ENCODE measurements at places on chromosomes 1 and 21.

DNA sequence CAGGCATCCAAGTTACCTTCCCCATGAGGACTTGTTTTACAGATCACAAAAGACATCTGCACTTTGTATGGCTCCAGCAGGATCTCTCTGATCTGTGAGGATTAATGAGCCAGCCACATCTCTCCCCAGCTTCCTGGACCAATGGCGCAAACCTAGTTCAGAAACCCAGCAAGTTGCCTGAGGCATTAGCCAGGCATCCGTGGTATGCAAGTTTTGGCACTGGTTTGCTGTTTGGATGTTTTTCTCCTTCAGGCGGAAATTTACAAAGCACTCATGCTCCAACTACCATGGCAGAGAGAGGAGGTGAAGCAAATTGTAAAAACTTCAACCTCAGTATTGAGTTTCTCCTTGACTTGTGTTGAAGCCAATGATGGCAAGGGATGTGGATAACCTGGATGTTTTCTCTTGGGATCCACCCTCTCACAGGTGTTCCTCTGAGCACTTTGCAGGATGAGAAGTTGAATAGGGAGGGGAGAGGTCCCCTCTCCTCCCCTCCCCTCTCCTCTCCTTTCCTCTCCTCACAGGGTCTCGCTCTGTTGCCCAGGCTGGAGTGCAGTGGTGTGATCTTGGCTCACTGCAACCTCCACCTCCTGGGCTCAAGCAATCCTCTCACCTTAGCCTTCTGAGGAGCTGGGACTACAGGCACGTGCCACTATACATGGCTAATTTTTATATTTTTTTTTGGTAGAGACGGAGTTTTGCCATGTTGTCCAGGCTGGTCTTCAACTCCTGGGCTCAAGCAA, 25.6 kb upstream of the ENO1 start:
- DNase-seq = no peak

DNA sequence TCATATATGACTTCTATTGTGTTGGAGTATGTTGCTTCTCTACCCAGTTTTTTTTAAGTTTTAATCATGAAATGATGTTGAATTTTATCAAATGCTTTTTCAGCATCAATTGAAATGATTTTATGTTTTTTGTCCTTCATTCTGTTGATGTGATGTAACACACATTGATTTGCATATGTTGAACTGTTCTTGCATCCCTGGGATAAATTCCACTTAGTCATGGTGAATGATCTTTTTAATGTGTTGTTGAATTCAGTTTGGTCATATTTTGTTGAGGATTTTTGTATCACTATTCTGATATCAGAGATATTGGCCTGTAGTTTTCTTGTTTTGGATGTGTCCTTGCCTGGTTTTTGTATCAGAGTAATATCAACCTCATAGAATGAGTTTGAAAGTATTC, 46.6 kb upstream of the CD55 start:
- no peak for DNase-seq

GRCh38 chr1:218488986-218489385, 143.8 kb downstream of the TGFB2 start:
- no peak for DNase-seq

DNA sequence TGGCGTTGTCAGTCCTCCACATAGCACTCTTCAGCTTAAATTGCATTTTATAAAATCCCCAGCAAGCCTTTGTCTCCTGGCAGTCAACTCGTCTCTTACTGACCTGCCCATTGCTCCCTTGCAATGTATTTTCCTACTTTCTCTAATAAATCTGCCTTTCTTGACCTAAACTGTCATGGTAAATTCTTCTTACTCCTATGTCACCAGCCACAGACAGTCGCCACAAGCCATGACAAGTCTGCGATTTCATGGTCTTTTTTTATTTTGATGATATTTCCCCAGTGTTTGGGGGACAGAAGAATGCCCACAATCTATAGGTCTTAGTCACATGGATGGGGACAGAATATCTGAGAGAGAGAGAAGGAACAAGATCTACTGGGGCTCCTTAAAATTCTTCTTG, 8.4 kb downstream of the IFNAR2 start:
- no peak for DNase-seq

DNA sequence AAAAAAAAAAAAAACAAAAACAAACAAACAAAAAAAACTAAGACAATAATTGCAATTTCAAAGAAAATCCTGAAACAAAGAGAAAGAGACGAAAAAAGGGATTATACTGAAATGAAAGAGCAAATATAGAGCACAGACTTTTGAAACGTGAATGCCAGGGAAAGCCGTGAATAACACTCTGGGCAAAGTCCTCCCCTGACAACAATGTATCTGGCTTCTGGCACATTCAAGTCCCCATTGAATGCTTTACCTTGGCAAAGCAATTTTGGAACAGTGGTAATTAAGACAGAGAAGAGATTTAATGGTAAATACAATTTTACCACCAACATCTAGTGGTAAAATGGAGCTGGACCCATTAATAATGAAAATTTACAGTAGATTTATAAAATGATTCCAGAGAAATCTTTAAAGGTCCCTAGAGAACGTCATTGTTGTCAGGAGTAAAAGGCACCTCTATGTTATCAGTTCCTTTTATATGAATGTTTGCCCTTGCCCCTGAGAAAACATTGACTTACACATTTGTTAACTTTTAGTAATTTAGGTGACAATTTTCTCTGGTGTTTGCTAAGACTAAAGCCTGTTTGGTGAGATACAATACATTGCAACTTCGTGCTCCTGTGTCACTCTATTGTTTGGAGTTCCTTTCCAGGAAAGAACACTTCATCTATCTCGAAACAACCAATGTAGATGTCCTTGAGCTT, 89.7 kb downstream of the GREM2 start:
- DNase-seq = no peak

DNA sequence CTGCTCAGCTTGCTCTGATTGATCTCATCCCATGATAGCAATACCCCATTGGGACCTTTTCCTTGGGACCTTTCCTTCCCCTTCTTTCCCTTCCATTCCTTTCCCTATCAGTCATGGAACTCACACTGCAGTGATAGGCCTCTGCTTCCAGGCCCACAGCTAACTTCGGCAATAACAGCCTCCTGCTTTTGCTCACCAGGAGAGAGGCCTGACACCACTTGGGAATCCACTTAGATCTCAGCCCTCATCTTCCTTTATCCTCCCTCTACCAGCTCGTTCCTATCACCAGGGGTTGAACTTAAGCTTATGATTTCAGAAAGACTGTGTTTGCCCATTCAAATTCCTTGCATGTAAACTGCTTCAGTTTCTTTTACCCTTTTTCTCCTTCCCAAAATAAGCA, 11.0 kb upstream of the TIPRL start:
- DNase-seq = no peak

DNA sequence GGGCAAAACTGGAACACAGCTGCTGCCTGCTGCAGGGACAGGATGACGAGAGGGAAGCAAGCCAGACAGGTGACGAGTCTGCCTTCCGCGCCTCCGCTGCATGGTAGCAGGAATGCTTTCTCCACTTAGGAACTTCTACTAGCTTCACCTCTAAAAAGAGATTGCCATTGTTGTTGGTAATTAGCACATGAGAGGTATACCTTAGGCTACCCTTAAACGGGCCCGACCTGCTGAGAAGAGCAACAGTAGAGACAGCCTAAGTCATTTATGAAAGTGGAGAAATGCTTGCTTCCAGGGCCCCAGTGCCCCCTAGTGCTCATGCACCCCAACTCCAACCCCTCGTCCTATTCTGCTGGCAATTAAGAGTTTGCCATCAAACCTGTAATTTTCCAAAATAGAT, 96.9 kb upstream of the AKT3 start:
- no peak for DNase-seq

GRCh38 chr1:201501144-201501543, 5.8 kb downstream of the CSRP1 start:
- DNase-seq = no peak

DNA sequence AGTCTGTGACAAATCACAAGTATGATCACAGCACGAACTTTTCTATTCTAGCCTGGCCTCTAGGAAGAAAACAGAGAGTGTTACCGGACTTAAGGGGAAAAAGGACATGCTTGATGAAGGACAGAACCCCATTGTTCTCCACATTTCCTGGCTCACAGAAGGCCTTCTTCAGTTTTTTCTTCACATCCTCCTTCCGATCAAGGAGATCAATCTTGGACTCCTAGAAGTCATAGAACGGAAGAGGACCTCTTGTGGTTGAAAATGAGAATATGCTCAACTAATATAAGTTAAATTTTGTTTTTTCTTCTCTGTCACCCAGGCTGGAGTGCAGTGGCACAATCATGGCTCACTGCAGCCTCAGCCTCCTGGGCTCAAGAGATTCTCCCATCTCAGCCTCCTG, 30.3 kb downstream of the YARS1 start:
- no peak for DNase-seq

DNA sequence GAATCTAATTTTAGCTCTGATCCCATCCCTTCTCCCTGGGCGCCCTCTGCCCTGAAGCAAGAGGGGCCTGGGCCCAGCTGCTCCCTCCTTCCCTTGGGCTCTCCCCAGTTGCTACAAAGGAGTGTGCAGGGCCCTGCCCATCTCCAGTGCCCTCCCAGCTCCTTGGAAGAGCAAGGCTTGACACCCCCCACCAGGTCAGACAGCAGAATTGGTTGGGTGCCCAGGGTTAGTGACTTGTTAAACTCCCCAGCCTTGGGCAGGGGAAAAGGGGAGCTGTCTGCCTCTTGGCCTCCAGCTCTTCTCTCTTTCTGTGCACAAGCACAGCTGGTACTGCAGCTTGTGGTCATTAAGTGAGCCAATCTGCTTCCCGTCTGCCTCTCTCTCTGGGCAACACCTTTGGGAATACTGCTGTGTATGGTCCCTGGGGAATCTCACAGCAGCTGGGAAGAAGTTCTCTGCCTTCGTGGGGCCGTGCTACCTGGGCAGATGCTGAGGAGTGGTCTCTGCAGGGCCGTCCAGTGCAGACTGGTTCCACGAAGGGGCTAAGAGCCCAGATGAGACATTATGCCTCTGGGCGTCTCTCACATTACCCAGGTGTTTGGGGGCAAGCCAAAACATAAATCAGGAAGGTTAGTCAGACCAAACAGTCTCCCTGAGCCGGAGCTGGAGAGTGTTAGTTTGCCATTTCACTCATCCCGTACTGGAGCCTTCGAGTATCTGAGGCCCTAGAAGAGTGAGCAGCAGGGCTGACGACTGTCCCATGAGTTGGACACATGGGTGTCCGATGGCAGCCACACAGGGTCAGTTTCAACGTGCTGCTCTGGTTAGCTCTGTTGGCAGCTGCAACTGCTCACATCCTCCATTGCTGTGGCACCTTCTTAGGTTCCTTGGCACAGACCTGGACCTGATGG, 37.3 kb downstream of the TMEM53 start:
- DNase-seq = peak; percentile 70

GRCh38 chr1:98028800-98029199, 108.0 kb upstream of the DPYD start:
- DNase-seq = no peak

- DNase-seq = peak; percentile 73
Measured at GRCh38 chr1:25727635-25728286, 72.2 kb upstream of the SELENON start.

- DNase-seq = no peak
Measured at GRCh38 chr1:224430511-224431113, 4.0 kb downstream of the WDR26 start.

GRCh38 chr1:17012775-17013490, 1.2 kb upstream of the ATP13A2 start:
- DNase-seq = no peak

DNA sequence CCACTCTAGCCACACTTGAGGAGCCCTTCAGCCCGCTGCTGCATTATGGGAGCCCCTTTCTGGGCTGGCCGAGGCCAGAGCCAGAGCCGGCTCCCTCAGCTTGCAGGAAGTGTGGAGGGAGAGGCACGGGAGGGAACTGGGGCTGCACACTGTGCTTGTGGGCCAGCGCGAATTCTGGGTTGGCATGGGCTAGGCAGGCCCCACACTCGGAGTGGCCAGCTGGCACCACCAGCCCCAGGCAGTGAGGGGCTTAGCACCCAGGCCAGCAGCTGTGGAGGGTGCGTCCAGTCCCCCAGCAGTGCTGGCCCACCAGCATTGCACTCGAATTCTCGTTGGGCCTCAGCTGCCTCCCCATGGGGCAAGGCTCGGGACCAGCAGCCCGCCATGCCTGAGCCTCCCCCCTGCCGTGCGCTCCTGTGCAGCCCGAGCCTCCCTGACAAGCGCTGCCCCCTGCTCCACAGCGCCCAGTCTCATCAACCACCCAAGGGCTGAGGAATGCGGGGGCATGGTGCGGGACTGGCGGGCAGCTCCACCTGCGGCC, 785.9 kb upstream of the TPTE start:
- no peak for DNase-seq

Measured in retina (tissue), 1 donor.